ENCODE measurements at places on chromosomes 7 and 10.

GRCh38 chr10:61971003-61971325, 69.5 kb downstream of the ARID5B start:
- DNase-seq: no peak

DNA sequence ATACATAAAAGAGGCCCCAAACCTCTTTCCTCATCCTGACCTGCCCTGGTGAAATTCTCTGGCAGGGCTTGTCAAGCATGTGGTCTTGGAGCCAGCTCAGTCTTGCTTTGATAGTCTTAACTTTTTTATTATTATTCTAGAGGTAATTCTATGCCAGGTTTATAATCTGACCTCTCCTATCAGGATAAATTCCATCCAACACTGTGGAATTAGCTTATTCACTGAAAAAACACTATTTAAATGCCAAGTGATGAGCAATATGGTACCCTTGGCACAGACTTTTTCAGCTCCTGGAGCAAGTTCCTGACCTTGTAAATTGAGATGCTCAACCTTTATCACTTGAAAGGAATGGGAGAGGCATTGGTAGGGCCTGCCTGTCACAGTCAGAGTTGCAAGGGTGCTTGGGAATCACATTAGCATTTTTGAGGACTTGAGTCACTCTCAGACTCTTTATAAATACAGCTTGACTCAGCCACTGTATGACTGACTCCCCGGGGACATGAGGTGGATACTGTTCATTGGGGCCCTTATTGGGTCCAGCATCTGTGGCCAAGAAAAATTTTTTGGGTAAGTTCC, at the start of gene CPA4:
CPA4 (plus strand) TSS at position 480 of the 576 bp plus-strand sequence; CDS start at position 500, 20 bp downstream.
- DNase-seq: peak; percentile 26

- DNase-seq: no peak
Measured at GRCh38 chr7:135180122-135180521, 9.6 kb upstream of the CYREN start.

DNA sequence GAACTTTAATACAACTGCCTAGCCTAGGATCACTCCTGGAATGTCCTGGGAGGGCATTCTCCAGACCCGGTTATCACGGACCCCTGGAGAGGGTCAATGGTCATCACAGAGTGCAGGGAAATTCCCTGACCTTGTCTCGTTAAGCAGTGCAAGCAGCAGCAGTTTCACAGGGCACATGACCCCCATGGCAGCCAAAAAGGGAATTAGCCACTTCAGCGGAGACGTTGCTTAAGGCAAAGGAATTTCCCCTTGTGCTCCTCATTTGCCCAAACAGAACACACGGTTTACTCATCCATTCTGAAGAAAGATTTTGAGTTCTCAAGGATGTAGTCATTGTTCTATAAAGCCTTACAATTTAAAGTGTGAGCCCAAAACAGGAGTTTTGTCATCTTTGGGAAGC, 260.3 kb downstream of the SNX13 start:
- DNase-seq: no peak

DNA sequence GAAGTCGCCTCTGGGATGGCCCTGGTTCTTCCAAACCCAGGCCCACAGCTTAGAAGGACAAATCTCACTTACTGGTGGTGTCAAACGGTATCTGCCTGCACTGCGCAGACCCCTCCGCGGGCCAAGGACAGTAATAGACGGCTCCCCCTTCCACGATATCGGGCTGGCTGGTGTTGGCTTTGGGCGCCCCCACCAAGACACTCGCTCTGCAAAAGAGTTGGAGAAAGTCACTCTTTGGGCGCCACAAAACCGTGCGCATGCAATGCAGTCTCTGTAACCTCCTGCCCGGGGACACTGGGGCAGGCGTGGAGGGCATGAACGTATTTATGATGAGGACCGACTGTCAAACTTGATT, 1.1 kb downstream of the ITGA8 start:
- DNase-seq: no peak

DNA sequence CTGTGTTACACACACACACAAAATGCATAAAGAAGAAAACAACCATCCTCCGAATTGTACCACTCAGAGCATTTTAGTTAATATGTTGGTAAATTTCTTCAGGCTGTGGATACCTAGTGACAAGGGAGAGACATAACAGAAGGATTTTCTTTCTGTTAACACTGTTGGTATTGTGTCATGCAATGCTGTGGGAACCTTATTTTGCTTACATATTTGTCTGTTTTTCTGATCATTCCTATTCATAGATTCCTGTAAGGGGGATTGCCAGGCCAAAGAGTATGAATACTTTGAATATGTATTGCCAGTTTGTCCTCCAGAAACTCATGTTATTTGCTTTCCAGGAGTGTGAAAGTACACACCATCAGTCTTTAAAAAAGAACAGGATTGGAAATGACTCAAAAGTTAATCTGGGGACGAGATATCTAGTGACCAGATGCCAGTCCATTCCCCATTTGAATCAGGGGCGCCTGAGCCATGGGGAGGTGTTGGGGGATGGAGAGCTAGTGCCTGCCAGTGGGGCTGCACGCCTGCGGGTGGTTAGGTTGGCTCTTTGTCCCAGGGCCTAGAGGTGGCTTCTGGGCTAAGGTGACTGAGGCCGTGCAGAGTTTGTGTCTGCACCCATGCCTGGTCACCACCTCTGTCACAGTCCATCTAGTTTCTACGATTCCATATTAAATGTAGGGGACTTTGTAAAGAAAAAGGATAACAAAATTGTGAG, 142.0 kb downstream of the PTPN20 start:
- no peak for DNase-seq

- DNase-seq: no peak
Measured at GRCh38 chr7:108083980-108084379, 46.2 kb downstream of the LAMB4 start.

- DNase-seq: no peak
Measured at GRCh38 chr7:35760143-35760745, 40.6 kb upstream of the SEPTIN7 start.

DNA sequence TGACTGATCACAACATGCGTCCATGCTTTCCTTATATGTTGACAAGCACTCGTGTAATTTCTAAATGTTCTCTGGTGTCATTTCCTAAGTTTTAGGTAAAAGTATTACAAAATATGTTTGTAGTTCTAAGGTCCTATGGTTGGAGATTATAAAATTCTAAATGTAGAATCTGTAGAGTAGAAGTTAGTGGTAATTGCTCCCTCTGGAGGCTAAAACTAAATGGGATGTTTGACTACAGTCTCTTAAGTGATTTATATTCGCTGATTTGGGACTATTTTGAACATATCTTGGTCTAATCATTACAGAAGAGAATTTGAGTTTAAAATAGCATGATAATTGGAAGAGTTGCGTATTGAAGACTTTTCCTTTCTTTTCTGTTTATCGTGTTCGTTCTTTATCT, 74.1 kb downstream of the ZMYND11 start:
- no peak for DNase-seq

DNA sequence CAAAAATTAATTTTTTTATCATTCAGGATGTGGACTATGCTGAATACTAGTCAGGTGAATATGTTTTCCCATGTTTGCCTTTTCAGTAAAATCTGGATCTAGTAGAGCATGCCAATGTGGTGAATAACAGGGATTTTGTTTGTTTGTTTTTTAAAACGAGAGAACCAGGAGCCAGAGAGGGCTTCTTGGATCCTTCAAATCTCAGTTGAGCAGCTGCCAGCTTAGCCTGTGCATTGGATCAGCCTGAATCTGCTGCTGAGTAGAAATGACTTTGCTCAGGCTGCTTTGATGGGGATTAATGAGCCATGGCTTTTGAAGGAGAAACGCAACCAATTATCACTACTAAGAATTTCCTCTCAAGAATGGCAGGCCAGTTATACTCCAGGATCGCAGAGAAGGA, 493.8 kb downstream of the ARL4A start:
- no peak for DNase-seq

DNA sequence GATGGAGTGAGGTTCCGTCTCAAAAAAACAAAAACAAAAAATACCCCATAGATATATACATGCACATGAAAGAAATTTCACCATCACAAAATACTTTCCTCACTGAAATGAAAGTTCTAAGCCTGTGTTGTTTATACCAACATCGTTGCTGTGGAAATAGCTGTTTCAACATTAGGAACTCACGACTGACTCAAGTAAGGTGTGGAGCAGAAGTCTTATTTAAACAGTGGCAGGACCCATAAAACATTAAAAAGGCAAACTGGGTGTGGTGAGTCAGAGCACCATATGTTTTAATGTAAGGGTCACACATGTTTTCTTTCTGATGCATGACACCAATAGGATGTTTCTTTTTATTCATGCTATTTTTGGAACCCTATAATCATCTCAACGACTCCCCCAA, 48.3 kb downstream of the BAIAP2L1 start:
- no peak for DNase-seq

- no peak for DNase-seq
Measured at GRCh38 chr10:11063856-11064255, 46.2 kb downstream of the CELF2 start.

GRCh38 chr7:28766359-28766758, 191.8 kb downstream of the TRIL start:
- no peak for DNase-seq

DNA sequence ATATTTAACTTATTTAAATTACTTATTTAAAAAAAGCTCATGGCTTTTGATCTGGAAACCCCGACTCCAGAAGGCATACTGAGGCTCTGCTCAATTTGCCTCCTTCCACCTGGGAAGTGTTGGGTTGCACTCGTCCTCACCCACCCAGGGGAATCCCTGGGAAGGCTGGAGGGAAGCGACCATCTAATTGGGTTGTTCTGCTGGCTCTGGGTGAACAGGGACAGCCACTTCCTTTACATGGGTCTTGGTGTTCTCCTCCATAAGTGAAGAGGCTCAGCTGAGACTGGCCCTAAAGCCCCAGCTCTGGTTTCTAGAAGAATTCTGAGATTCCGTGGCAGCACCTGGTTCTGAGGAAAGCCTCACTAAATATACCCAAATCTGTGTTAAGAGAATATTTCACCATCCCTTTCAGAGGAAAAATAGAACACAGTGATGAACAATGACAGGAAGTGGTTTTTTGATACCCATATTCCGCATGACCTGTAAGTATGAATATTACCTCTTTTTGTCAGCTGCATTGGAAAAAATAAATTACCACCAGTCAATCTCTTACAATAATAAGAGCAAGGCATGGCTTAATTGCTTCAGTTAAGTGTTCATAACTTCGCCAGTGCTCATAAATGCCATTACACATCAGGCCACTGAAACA, 131.1 kb upstream of the SHH start:
- no peak for DNase-seq

DNA sequence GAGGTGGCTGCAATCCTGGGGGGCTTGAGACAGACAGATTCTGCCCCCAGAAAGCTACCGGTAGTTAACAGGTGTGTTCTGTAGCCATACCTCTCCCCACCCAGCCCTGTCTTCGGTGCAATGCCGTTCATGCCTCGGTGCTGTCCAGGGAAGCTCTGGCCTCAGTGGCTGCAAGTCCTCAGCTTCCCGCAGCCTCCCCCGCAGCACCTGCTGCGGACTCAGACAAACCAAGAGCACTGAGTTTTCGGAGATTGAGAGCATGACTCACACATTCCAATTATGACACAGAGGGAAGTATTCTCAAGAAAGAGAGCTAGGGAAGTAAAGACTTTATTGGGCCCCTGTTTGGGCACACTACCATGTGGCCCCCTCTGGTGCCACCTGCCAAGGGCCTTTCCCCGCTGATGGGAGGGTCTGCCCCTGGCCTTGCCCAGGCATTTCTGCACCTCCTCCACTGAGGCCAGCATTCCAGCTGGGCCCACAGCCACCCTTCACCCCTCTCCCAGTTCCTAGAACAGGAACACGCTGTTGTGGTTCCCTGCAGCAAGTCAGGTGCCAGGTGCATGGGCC, 30.2 kb upstream of the EZH2 start:
- no peak for DNase-seq

GRCh38 chr10:129099992-129100391, 367.0 kb upstream of the MGMT start:
- no peak for DNase-seq

DNA sequence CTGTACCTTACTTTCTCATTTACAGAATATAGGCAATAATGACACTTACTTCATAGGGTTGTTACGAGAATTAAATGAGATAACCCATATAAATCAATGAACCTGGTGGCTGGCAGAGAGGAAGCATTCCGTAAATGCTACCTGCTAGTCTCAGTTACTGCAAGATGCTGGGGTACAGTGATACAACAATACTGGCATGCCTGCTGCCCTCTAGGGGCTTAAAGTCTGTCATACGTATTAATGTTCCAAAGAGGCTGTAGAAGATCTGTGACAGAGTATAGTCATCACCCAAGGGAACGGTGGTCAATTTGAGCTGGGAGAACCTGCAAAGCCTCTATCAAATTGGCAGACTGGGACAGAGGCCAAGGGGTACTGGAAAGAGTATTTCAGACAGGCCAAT, 421.5 kb downstream of the GPAM start:
- DNase-seq: no peak

GRCh38 chr7:92944633-92945032, 108.3 kb upstream of the CDK6 start:
- no peak for DNase-seq

DNA sequence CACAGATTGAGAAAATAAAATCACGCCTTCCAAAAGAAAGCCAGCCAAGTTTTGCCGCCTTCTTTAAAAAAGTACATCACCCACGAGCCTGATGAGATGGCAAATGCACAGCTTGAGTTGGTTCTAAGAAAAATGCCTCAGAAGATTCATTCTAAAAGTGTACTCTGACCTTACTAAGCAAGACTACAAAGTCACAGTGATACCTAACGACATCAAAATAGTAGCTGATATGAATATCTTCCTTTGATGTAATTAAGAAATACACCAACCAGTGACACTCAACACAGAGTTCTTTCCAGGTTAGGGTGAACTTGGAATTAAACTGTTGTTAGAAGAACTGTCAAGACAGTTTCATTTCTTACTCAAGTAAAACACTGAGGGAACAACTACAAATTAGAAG, 78.0 kb upstream of the AMPH start:
- DNase-seq: no peak

DNA sequence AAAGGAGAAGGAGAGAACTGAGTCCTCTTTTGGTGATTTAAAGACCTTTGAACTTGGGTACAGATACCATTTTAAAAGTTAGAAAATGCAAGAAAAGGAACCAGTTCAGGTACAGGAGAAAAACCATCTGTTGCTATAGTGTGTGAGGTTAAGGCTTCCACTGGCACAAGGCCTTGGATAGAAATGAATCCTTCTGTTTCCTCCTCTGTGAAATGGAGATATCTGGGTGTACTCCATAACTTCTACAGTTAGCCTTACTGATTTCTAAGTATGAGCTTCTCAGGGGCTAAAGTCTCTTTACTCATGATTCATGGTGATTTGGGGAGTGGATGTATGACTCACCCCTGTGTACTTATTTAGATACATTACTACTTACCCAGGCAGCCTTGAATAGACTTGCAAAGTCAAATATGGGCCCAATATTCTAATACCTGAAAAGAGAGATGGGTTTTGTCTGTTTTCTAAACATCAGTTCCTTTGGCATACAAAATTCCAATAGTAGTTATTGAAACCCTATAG, 117.2 kb upstream of the ADO start:
- DNase-seq: no peak
